ENCODE measurements at places on chromosomes 12 and 14.

GRCh38 chr12:101925361-101925760 lies 48.0 kb downstream of the DRAM1 start:
- DNase-seq: no peak

GRCh38 chr14:59155886-59156285 lies 32.6 kb upstream of the DAAM1 start:
- no peak for DNase-seq

GRCh38 chr12:86265329-86265695 lies 9.1 kb upstream of the MGAT4C start:
- no peak for DNase-seq

- DNase-seq: no peak
Measured at GRCh38 chr14:44316647-44317440, 190.2 kb downstream of the FSCB start.

- DNase-seq: no peak
Measured at GRCh38 chr12:29595071-29595755, 97.7 kb upstream of the OVCH1 start.
